Activated CD8-positive, alpha-beta memory T cell treated with anti-CD3 and anti-CD28 coated beads for 24 hours (primary cell): ENCODE measurements at places on chromosomes 4 and X.
A peak's percentile ranks its signal among the peaks of the same experiment; 100 is the strongest.

GRCh38 chrX:133846311-133846710 lies 139.1 kb downstream of the GPC3 start:
- no peak for DNase-seq

DNA sequence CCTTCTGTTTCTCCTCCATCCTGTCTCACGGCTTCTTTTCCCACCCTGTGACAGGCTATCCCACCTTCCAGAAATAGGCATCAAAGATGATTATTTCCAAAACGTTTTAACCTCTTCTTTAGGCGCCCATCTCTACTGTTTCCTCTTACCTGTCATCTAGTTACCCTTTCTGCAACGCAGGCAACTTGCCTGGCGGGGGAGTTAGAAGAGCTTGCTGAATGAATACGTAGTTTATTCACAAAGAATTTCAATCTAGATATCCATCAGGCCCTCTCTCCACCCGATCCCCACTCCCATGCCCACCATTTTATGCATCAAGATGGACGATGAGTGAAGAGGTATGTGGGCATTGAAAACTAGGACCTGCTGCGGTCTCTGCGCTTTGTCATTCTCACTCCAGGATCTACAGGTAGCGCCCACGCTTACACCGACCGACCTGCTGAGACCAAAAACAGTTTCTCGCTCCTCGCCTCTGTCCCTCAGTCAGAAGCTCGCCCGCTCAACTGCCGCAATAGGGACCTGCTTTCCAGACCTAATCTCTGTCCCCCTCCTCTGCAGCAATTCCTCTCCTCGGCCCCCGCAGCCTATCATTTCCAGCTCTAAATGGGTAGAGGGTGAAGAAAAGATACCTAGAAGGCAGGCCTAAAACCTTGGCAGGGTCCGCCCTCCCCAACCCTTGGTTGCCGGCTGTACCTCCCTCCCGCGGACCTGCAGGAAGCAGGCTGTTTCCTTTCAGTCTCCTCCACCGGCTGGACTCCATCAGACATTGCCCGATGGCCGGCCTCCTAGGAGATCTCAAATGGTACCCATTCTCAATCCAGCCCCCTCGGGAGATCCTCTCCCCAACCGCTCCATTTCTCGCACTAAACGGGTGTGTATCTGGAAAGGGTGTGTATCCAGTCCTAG lies 624 bp downstream of the BEX5 start:
- peak; percentile 70 for DNase-seq

- no peak for DNase-seq
Measured at GRCh38 chr4:156906325-156906724, 65.3 kb downstream of the PDGFC start.

GRCh38 chrX:140526171-140526570 lies 21.3 kb upstream of the SOX3 start:
- no peak for DNase-seq

DNA sequence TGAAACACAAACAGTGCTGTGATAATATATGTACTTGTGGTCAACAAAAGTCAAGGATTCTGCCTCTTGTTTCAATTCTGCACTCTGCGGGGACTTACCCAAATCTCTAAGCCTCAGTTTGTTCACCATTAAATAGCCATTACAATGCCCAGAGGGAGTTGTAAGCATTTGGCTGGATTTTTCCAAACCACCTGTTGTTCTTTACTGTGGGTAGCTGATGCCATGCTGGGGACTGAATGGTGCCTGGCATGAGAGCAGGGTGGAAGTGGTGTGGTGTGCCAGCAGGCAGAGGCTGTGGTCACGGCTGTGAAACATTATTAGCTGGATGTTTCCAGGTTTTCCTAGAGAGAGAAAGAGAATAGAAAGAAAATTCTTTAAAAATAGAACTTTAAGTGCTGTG lies 60.7 kb upstream of the PAK3 start:
- no peak for DNase-seq
